ENCODE measurements at places on chromosomes 2 and 18. TPM values are rescaled to one million over a fixed set of nuclear protein-coding genes. Genes with fewer than 3 reads are reported as not detected.

The ANKRD53 gene
- polyA plus RNA-seq = 0.63 TPM

The FIGN gene
- polyA plus RNA-seq = 0.42 TPM

The TCF23 gene
- polyA plus RNA-seq = 0.04 TPM

The PFN4 gene
- polyA plus RNA-seq = 0.98 TPM

The MYCN gene
- polyA plus RNA-seq = 0.16 TPM

The STRN gene
- polyA plus RNA-seq = 6.9 TPM

The FBXO36 gene
- 2.5 TPM for polyA plus RNA-seq

The UGT1A8 gene
- polyA plus RNA-seq = not detected

The KLHL14 gene
- 0.16 TPM for polyA plus RNA-seq

Measured in lung (tissue), 17 donors.